ENCODE measurements at places on chromosomes 16 and 17. TPM values are rescaled to one million over a fixed set of nuclear protein-coding genes. Genes with fewer than 3 reads are reported as not detected.

Gene KRT39
- total RNA-seq = not detected

Gene KCNJ2
- total RNA-seq = 0.22 TPM

Gene OR3A3
- not detected for total RNA-seq

Gene CSH2
- total RNA-seq = not detected

Gene KRTAP17-1
- total RNA-seq = not detected

Gene RNF222
- 0.80 TPM for total RNA-seq

Gene ZACN
- total RNA-seq = not detected

Gene SLC4A1
- not detected for total RNA-seq

Gene TBC1D3B
- not detected for total RNA-seq

Gene IGF2BP1
- 9.0 TPM for total RNA-seq

Data from epithelial cell of proximal tubule (primary cell).